Stimulated activated memory B cell treated with anti-CD40 and anti-IgM and Interleukin-4, amounts not matched to agents 10 μg/mL and 1 μg/mL and 100 μg/mL, for 72 hours (primary cell): ENCODE measurements at places on chromosomes 2 and 18.

- ATAC-seq, result no peak
Measured at GRCh38 chr18:47427923-47428637, 176.6 kb upstream of the SKOR2 start.

DNA sequence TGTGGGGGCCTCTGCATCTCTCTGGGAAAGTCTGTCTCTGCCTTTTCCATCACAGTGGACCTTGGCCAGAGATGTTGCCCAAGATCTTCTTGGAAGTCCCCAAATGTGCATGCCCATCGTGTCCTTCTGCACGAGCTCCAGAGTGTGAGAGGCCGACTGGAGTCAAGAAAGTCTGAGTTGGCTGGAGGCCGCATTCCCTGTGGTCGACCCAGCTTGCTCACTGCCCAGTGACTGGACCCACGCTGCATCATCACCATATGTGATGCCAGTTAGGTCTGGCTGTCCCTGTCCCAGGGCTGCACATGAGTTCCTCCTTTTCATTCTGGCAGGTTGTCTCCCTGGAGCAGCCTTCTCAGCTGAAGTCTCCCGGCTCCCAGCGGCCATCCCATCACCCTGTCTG is 93.8 kb downstream of the ARL4C start:
- ATAC-seq, result no peak

DNA sequence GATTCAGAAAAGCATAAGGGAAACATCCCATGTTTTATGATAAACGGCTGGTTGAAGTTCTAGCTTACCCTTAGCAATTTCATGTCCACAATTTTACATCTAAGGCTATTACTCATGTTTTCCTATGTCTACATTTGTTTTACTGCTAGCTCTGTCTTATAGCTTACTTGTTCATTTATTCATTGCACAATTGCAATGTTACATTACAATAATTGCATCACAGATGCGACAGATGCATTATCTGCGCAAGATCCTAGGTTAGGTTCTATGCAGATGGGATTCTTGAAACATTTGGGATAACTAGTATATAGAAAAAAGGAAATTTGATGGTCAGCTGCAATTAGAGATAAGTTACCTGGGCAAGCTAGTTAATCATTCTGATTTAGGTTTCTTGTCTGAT is 108.4 kb downstream of the ARHGAP28 start:
- ATAC-seq, result no peak

GRCh38 chr2:133992454-133992853 is 261.4 kb upstream of the MGAT5 start:
- ATAC-seq, result no peak

GRCh38 chr2:45072862-45073237 is 63.6 kb upstream of the SIX2 start:
- no peak for ATAC-seq

GRCh38 chr2:184413671-184414229 is 184.6 kb upstream of the ZNF804A start:
- no peak for ATAC-seq

- ATAC-seq, result peak; percentile 94
Measured at GRCh38 chr18:79497638-79498081, 101.9 kb downstream of the NFATC1 start.
